ENCODE measurements at places on chromosomes 12 and 14.

DNA sequence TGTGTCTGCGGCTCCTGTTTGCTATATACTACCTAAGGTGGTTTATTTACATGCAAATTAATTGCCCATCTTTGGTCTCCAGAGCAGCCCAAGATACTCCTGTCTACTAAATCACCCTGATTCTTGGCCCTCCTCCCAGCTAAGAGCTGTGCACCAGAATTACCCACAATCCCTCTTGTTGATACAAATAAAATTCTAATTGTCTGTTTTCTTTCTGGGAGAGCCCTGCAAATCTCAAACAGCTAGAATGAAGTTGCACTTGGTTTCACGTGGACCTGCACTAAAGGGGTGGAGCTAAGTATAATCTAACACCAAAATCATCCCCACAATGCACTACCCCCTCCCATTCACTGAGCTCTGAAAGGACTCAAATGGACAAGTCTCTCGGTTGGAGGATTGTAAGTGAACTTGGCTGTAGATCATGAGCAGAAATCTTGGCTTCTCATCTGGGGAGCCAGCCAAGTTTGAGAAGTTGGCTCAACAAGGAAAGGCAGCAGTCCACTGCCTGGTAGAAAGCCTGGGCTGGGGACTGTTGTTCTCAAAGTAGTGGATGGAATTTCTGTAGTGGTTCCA, 6.6 kb downstream of the MAX start:
- no peak for DNase-seq

DNA sequence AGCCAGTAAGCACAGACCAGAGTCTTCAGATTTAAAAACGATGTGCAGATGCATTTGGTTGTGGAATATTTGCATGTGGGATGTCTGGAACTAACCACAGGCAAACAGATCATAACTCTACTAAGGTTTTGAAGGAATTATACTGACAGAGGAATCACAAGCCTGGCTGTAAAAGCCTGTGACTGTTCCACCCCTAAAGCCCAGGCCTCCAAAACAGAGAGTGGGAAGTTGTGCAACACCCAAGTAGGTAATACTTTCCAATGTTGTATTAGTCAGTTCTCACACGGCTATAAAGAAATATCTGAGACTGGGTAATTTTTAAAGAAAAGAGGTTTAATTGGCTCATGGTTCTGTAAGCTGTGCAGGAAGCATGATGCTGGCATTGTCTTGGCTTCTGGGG, 68.1 kb upstream of the DCD start:
- no peak for DNase-seq

GRCh38 chr12:4212845-4213244, 60.7 kb upstream of the CCND2 start:
- no peak for DNase-seq

DNA sequence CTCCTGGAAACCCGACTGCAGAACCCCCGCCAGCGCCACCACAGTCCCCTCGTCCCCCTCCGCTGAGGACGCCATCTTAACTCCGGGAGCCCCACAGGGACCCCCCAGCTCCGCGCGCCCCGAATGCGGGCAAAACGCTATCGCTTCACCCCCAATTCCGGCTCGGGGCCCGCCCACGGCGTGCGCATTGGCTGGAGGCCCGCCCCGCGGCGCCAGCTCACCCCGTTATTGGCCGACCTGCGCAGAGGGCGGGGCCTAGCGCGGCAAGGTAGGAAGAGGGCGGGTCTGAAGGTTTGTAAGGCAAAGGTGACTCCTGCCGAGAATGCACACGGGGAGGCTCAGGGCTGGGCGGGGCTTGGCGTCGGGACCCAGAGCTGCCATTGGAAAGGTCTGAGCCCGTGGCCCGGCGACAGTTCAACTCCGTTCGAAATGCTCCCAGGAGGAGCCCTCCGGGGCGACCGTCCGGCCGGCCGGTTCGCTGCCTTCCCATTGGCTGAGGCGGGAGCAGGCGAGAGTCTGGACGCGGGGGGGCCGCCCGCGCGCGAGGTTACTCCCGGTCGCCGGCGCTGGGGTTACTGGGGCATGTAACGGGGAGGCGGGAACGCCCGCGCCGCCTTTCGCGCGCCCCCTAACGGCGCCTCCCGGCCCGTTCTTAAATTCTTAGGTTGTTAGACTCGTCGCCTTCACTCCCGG, at the start of gene LPCAT3:
Gene LPCAT3, minus strand, starts transcription at position 127 of the 693 bp plus-strand sequence. Its CDS starts 52 bp downstream, at position 75.
- DNase-seq, result peak; percentile 78

GRCh38 chr14:24246765-24247212, 4.4 kb upstream of the TINF2 start:
- no peak for DNase-seq

GRCh38 chr14:89477391-89477790, 60.4 kb upstream of the FOXN3 start:
- DNase-seq, result no peak

GRCh38 chr14:88613552-88614010, 50.7 kb downstream of the ZC3H14 start:
- no peak for DNase-seq

GRCh38 chr12:95179011-95179410, 38.3 kb downstream of the FGD6 start:
- DNase-seq, result no peak

GRCh38 chr14:26478967-26479366, 118.9 kb downstream of the NOVA1 start:
- no peak for DNase-seq

GRCh38 chr12:105970885-105971284, 167.9 kb downstream of the NUAK1 start:
- DNase-seq, result no peak

- no peak for DNase-seq
Measured at GRCh38 chr12:27555361-27555760, 31.4 kb downstream of the PPFIBP1 start.

DNA sequence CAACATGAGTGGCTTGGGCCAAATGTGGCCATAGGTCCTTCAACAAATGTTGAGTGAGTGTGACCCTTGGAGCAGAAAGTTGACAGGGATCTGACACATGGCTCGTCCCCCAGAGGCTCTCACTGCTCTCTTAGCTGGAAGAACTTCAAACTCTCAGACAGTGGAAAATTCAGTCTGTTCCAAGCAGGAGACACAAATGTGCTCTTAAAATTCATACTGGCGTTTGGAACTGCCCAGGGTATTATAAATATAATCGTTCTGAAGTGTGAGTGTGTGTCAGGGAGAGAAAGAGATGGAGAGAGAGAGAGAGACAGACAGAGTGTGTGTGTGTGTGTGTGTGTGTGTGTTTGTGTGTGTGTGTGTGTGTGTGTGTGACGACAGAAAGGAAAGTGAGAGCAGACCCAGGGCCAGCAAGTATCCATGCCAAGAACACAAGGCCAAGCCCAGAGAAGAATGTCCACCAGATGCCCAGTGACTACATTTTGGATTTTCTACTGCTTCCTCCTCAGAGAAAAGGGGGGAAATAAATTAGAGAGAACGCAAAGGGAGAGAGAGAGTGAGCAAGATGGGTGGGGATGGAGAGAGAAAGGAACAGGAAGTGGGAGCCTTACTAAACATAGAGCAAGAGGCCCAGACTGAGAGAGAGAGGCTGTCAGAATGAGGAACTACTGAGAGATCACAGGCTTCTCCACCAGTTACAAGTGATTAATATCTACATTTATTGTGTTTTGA, 193.6 kb upstream of the NUDT4 start:
- DNase-seq, result no peak

GRCh38 chr12:103705927-103706326, 118.9 kb downstream of the STAB2 start:
- no peak for DNase-seq

DNA sequence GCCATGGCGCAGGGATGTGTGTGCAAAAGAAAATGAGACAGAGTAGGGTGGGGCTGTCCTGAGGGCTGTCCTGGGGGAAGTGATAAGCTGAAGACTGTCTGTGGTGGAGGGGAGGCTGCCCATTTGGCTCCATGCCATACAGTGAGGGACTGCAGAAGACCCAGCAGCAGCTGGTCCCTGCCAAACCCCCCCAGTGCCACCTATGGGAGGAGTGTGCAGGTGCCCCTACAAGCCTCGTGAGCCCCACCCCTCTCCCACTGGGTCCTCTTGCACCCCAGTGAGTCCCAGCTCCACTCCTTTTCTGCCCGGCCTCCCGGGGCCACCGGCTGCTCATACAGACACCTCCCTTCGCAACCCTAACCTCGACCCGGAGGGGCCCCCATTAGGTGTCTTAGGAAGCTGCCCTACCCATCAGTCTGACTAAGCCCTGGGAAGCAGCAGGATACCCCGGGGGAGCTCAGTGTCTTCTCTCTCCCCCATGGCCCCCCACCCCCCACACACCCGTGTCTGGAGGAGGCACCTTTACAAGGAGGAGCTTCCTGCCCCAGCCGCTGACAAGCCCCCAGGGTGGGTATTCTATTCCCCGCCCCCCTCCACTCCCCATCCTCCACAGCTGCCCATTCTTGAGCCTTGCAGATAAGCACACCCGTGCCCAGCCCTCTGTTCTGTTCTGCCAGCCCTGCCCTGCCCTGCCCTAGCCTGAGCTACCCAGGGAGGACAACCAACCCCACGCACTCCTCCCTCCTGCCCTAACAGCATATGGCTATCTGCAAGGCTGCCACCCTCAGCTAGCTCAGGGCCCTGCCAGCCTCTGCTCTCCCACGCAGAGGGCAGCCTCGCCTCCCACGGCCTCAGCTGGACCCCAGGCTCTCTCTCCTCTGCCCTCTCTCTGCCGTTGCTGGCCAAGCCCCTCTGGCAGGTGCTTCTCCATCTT, 41.9 kb downstream of the SLC6A12 start:
- DNase-seq, result no peak

- DNase-seq, result no peak
Measured at GRCh38 chr12:11876307-11876706, 194.4 kb upstream of the BCL2L14 start.

DNA sequence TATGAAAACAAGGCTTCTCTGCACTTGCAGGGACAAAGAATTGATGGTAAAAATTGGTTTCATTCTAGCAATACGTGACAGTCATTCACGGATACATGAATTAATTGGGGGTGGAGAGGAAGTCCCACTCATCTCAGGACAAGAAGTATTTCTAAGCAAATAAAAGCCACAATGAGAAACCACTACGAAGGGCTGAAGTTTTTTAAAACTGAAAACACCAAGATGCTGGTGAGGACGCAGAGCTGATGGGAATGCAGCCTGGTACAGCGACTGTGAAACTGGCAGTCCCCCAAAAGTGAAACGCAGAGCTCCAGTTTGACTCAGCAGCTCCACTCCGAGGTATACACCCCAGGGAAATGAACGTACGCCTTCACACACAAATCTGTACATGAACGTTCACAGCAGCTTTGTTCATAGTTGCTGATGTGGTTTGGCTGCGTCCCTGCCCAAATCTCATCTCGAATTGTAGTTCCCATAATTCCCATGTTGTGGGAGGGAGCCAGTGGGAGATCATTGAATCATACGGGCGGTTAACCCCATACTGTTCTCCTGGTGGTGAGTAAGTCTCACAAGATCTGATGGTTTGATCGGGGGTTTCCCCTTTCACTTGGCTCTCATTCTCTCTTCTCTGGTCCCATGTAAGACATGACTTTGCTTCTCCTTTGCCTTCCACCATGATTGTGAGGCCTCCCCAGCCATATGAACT, 89.0 kb downstream of the SCARB1 start:
- DNase-seq, result no peak

DNA sequence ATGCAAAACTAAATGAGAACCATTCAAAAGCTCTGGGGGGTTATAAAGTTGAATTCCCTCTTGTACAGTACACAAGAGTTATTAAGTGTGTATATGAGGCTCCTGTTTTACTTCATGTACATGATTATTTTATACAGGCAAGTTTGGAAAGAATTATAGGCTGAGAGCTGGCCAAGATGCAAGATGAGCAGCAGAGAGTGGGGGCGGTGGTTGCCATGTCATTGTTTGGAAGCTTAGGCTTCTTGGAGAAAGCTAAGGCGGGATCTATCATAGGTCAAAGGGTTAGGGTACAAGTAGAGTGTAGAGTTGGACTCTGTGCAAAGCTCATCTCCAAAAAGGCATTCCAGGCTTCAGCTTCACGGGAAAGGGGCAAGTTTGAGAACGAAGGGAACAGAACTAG, 297.1 kb upstream of the TBX3 start:
- DNase-seq, result no peak

DNA sequence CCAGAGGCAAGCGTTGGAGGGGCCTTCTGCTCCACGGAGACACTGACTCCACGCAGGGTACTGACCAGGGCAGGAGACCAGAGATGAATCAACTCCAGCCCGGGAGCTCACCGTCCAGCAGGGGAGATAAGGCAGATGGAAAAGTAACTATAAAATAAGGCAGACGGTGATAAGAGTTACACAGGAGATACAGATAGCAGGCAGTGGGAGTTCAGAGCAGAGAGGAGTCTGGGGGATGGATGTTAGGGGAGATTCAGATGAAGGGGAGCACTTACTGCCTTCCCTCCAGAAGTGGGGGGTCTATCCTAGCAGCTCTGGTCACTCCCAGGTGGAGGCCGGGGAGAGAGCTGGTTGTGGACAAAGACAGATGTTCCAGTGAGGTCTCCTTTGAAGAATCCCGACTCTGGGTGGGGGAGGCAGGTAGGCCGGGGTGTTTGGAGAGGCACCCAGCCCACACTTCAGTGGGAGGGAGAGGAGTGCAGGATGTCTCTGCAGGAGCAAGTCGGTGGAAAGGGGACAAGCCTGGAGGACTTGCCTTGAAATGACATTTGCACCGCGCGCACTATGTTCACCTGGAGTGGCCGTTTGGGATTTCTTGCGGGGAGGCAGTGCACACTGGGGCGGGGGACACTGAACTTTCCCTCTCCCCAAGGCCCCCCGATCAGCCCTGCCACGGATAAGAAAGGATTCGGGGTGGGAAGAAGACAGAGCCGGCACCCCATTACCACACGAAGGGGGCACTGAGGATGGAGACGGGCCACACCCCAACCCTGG, 1.2 kb downstream of the PITPNM2 start:
- no peak for DNase-seq

DNA sequence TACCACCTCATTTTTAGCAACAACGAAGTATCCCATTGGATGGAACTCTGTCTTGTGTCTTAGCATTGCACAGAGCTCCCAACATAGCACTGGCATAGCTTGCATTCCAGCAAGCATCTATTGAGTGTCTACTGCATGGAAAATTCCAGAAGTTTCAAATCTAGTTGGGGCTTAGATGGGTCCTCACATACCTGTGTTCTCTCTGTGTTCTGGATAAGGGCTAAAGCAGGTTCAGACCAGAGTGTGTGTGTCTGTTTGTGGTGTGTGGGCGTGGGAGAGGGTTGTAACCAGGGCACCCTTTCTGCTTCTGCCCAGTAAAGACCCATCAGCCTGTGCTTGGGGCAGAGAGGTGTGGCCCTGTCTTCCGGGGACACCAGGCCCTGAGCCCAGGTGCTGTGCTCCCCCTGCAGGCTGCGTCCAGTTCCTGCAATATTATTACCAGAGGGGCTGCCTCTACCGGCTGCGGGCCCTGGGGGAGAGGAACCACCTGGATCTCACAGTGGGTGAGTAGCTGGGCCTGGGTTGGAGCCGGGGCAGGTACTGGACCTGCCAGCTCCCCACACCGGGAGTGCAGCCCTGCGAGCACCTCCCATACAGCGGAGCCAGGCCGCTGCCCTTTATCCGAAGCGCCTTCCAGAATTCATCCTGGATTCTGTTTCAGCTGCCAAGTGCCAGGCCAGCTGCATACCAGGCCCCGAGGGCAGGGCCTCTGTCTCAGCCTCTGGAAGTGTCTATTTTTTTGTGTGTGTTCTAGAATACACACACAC, 20.3 kb downstream of the RHOF start:
- DNase-seq, result no peak

GRCh38 chr12:109436188-109436560, 40.9 kb downstream of the KCTD10 start:
- no peak for DNase-seq

GRCh38 chr12:12979731-12980259, 20.3 kb downstream of the HEBP1 start:
- no peak for DNase-seq

GRCh38 chr12:510071-510825, 50.5 kb downstream of the B4GALNT3 start:
- no peak for DNase-seq
